ENCODE measurements at places on chromosomes 11 and 22. TPM values are rescaled to one million over a fixed set of nuclear protein-coding genes. Genes with fewer than 3 reads are reported as not detected.

LRRC4C gene
- 1.3 TPM for total RNA-seq

HBB gene
- 13.0 TPM for total RNA-seq

LGALS12 gene
- total RNA-seq, result 11.2 TPM

KRTAP5-9 gene
- 3.0 TPM for total RNA-seq

JRKL gene
- 0.66 TPM for total RNA-seq

OAF gene
- total RNA-seq, result 53.7 TPM

PTPN5 gene
- total RNA-seq, result 0.26 TPM

DNA sequence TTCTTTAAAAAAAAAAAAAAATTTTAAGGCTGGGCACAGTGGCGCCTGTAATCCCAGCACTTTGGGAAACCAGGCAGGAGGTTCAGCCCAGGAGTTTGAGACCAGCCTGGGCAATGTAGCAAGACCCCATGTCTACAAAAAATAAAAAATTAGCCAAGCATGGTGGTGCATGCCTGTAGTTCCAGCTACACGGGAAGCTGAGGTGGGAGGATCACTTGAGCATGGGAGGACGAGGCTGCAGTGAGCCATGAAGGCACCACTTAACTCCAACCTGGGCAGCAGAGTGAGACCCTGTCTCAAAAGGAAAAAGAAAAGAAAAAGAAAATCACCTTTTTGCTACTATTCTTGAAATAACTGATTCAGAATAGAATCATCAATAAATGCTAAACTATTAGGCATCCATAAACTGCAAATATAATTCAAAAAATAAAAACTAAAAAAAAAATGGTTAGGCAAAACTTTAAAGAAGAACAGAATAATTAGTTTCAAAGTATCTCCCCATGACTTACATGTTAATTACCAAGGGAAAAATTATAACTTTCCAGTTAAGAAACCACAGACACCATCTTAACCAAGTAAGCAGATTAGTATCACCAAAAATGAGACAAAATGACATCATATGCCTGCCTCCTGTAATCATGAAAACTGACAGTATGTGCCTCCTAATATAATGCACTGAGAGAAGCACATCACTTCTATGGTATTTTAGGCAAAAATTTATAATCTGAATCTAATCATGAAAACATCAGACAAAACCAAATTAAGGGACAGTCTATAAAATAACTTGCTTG lies 63.6 kb downstream of the DENND5A start:
- H3K4me1 ChIP-seq, result no peaks in the 10 kb centered on the region
- H3K27ac ChIP-seq, result no peak overlapping the region
- no peak overlapping the region for H3K4me3 ChIP-seq
- peaks cover 13% of the 10 kb centered on the region for H3K36me3 ChIP-seq

DNA sequence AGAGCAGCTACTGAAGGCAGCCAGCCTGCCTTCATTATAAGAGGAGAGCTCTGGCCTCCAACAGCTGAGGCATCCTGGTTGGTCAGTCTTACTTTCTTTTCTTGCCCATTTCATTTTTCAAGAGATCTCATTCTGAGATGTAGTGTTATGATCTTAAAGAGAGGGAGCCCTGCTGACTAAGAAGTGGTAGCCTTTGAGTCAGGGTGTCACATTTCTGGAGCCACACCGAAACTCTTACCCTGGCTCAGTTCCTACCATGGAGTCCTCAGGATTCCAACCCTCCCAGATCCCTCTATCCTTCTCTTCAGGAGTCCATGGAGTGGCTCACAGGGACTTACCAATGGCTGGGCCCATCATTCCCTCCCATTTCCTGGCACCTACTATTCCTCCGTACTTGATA lies 386.1 kb upstream of the LARGE1 start:
- no peaks in the 10 kb centered on the region for H3K27me3 ChIP-seq
- no peak overlapping the region for H3K4me3 ChIP-seq
- no peaks in the 10 kb centered on the region for H3K4me1 ChIP-seq

DNA sequence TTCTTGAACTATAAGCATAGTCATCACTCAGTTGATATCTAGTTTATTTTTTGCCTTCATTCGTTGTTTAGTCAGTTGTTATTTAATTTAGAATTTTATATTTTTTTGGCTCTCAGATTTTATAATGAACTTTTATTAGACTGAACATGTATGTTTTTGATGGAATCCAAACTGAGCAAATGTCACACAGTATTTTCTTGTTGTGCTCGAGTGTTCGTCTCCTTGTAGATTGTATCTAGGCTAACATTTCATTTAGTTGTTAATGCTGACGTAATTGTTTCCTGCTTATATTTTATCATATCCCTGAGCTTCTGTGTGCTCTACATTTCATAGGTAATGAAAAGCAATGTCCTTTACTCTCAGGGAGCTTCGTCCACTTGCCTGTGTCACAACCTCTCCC lies 286.2 kb downstream of the TMEM135 start:
- no peaks in the 10 kb centered on the region for H3K36me3 ChIP-seq
- H3K4me3 ChIP-seq, result no peak overlapping the region
- DNase-seq, result no peak
- H3K27me3 ChIP-seq, result no peaks in the 10 kb centered on the region

DNA sequence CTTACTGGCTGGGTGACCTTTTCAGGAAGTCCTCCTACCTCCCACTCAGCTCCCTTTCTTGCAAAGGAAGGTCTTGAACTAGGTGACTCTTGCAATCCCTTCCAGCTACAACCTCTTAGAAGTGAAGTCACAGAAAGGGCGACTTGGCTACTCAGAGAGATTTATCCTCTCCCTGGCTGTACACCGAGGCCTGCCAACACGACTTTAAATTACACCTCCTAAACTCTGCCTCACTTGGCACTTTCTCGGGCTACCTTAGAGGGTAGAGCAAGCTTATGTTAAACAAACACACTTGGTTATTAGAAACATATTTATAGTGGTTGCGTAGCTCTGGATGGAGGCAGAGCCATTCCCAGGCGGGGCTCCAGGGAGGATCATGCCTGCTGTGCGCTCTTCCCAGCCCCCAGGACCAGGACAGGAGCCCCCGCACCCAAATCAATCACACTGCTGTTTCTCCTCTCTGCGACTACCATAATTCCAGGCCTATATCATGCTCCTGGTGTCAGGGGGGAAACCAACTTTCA lies 358.4 kb downstream of the BUD13 start:
- no peak overlapping the region for H3K4me3 ChIP-seq
- no peaks in the 10 kb centered on the region for H3K4me1 ChIP-seq
- no peaks in the 10 kb centered on the region for H3K36me3 ChIP-seq
- no peak overlapping the region for H3K27ac ChIP-seq

DNA sequence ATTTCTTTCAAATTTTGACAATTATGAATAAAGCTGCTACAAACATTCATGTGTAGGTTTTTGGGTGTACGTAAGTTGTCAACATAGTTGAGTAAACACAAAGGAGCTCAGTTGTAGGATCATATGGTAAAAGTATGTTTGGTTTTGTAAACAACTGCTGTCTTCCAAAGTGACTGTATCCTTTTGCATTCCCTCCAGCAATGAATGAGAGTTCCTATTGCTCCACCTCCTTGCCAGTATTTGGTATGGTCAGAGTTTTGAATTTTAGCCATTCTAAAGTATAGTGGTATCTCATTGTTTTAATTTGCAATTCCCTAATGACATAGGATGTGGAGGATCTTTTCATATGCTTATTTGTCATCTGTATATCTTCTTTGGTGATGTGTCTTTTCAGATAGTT lies 28.0 kb upstream of the PHOX2A start:
- no peaks in the 10 kb centered on the region for H3K4me1 ChIP-seq
- no peaks in the 10 kb centered on the region for H3K27me3 ChIP-seq
- H3K4me3 ChIP-seq, result no peak overlapping the region
- H3K27ac ChIP-seq, result no peak overlapping the region

DNA sequence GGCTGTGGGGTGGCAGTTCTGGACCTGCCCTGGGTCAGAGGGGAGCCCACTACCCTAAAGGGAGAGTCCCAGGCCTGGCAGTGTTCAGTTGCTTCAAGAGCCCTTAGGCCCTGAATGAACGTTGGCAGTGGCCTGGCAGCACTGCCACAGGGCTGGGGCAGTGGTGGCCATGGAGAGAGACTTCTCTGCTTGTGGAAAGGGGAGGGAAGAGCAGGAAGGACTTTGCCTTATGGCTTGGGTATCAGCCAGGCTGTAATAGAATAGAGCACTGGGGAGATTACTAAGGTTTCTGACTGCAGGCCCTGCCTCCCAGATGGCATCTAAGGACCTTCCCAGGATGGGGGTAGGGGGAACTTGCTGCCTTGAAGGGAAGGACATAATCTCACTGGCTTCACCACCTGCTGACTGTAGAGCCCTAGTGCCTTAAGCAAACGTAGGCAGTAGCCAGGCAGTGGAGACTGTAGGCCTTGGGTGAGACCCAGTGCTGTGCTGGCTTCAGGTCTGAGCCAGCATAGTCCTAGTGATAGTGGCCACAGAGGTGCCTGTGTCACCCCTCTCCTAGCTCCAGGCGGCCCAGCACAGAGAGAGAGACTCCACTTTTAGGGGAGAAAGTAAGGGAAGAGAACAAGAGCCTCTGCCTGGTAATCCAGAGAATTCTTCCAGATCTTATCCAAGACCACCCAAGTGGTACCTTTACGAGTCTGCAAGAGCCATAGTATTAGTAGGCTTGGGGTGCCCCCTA lies 27.6 kb downstream of the PLA2G6 start:
- H3K4me3 ChIP-seq, result no peak overlapping the region
- H3K27me3 ChIP-seq, result no peaks in the 10 kb centered on the region
- H3K36me3 ChIP-seq, result no peaks in the 10 kb centered on the region
- peak; percentile 63 for DNase-seq
- no peak overlapping the region for H3K27ac ChIP-seq
- H3K4me1 ChIP-seq, result peaks cover 9% of the 10 kb centered on the region

DNA sequence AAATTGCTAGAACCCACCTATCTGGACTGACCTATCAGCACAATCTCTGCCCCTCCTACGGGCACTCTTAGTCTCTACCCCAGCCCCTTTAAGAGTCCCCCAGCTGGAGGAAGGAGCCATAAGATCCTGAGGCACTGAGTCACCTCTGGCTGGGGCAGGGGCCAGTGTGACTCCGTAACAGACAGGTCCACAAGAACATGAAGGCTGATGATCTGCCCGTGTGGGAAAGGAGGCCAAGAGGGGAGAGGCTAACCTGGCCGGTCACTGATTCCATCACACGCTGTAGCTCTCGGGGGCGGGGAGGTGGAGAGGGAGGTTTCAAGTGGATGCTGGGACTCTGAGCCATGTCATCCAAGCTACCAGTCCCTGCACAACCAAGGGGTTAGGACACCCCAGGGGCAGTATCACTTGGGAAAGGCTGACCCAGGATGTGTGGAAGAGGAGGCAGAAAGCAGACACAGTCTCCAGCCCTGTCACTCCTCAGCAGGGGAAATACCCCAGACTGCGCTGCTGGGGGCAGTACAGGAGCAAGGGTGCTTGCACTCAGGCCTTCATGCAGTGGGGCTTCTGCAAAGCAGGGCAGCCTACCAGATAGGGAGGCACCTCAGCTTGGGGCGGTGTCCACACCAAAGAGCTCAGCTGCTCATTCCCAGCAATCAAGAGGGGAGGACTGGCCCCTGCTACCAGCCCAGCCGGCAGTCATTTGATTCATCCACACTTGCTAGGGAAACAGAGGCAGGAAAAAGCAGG lies 22.3 kb downstream of the ARHGAP1 start:
- no peaks in the 10 kb centered on the region for H3K27me3 ChIP-seq
- no peak for DNase-seq
- H3K4me3 ChIP-seq, result no peak overlapping the region
- no peaks in the 10 kb centered on the region for H3K36me3 ChIP-seq
- peaks cover 42% of the 10 kb centered on the region for H3K4me1 ChIP-seq
- peak overlapping the region; percentile 9 for H3K27ac ChIP-seq

DNA sequence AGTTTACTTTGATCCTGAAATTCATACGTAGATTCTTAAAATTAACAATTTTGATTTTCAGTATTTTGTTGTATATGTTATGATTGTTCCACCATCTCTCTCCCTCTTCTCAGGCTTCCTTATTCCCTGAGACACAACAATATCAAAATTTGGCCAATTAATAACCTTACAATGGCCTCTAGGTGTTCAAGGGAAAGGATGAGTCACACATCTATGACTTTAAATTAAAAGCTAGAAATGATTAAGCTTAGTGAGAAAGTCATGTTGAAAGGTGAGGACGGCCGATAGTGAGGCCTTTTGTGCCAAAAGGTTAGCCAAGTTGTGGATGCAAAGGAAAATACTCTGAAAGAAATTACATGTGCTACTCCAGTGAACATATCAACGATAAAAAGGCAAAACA lies 5.5 kb upstream of the OR52J3 start:
- H3K36me3 ChIP-seq, result no peaks in the 10 kb centered on the region
- DNase-seq, result no peak
- H3K27ac ChIP-seq, result no peak overlapping the region
- H3K4me3 ChIP-seq, result no peak overlapping the region
- H3K27me3 ChIP-seq, result no peaks in the 10 kb centered on the region

- no peak overlapping the region for H3K4me3 ChIP-seq
- no peak overlapping the region for H3K27ac ChIP-seq
- no peak for DNase-seq
- H3K4me1 ChIP-seq, result no peaks in the 10 kb centered on the region
- H3K36me3 ChIP-seq, result no peaks in the 10 kb centered on the region
- H3K27me3 ChIP-seq, result no peaks in the 10 kb centered on the region
Observed at GRCh38 chr11:15605094-15605493, 490.4 kb downstream of the INSC start.

GRCh38 chr22:41197038-41197972 lies 7.8 kb upstream of the L3MBTL2 start:
- peaks cover 16% of the 10 kb centered on the region for H3K4me1 ChIP-seq
- H3K4me3 ChIP-seq, result peak overlapping the region; percentile 79
- DNase-seq, result peak; percentile 79
- peak overlapping the region; percentile 35 for H3K27ac ChIP-seq
- H3K36me3 ChIP-seq, result no peaks in the 10 kb centered on the region

- DNase-seq, result no peak
- peaks cover 8% of the 10 kb centered on the region for H3K4me1 ChIP-seq
- H3K27ac ChIP-seq, result no peak overlapping the region
- H3K4me3 ChIP-seq, result no peak overlapping the region
- no peaks in the 10 kb centered on the region for H3K36me3 ChIP-seq
Observed at GRCh38 chr11:92399705-92400104, 175.1 kb downstream of the FAT3 start.

DNA sequence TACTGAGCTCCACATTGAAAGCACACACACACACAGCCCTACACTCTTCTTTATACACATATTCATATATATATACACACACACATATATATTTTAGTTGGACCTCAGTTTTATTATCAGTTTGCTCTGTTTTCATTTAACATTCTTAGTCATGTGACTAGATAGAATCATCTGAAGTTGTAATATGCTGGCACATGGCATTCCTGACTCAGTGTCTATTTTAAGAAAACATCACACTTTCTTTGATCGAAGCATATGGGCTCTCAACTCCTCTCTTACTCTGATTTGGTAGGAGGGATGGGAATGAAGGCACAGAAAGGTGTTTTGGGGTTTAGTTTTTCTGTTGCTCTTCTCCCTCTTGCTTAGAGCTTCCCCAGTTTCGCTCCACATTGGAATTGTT lies 24.8 kb downstream of the AMOTL1 start:
- no peak overlapping the region for H3K4me3 ChIP-seq
- H3K36me3 ChIP-seq, result no peaks in the 10 kb centered on the region
- H3K27ac ChIP-seq, result peak overlapping the region; percentile 37
- H3K27me3 ChIP-seq, result no peaks in the 10 kb centered on the region

All from body of pancreas (tissue), 4 donors.